ENCODE measurements at places on chromosomes 1 and 21.

DNA sequence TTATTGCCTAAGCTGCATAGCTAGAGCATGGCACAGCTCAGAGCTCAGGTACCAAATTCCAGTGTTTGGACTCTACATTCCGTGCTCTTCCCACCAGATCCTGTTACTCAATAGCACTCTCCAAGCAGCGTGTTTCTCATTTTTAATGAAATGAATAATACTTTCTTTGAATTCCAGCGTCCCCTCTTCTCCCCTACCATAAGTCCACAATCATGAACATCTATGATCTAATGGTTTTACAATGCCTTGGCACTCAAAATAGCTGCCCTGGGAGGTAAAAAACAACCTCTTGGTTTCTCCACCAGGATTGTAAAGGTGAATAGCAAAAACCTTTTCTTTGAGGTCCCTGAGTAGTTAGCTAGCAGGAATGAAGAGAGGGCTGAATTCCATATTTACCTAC is 480.0 kb upstream of the PKN2 start:
- DNase-seq, result no peak

- peak; percentile 74 for DNase-seq
Measured at GRCh38 chr1:160607011-160607671, 27.8 kb upstream of the CD84 start.

- no peak for DNase-seq
Measured at GRCh38 chr1:74368335-74368734, 133.1 kb downstream of the TNNI3K start.

DNA sequence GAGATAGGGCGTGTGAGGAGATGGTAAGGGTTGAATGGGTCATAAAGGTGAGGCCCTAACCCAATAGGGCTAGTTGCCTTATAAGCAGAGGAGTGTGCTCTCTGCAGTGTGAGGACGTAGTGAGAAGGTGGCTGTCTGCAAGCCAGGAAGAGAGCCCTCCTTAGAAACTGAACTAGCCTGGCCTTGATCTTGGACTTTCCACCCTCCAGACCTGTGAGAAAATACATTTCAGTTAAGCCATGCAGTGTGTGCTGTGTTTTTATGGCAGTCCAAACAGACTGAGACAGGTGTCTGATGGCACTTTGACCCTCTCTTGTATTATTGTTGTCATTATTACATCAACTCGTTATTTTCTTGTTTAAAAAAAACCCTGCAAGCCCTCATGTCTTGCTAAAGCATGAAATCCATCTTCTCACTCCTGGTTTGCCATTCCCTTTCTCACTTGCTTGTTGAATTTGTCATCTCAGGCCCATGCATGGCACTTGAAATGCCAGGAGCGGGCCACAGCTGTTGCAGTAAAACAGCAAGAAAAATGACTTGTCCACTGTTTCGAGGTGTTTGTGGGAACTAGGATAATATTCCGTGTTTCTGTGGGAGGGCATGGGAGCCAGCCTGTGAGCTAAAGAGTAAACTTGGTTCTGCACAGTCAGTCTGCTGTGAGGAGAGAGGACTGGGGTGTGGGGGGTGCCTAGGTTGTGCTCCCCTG is 78.6 kb downstream of the STUM start:
- no peak for DNase-seq

DNA sequence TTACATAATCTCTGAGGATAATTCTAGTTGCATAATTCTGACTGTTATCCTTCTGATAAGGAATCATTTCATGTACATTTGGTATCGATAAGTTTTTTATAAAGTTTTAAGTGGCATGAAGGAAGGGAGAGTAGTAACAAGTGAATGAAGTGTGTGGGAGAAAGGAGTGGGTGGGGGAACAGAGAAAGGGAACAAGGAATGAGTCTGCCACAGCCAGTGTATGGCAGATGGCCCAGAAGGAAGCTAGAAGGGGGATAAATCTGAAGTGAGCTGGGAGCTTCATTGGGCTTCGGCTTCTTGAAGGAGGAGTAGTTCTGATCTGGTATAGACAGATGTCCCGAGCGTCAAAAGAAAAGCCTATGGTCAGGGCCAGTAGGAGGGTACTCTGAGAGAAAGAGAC is 18.6 kb downstream of the ZBTB40 start:
- no peak for DNase-seq

DNA sequence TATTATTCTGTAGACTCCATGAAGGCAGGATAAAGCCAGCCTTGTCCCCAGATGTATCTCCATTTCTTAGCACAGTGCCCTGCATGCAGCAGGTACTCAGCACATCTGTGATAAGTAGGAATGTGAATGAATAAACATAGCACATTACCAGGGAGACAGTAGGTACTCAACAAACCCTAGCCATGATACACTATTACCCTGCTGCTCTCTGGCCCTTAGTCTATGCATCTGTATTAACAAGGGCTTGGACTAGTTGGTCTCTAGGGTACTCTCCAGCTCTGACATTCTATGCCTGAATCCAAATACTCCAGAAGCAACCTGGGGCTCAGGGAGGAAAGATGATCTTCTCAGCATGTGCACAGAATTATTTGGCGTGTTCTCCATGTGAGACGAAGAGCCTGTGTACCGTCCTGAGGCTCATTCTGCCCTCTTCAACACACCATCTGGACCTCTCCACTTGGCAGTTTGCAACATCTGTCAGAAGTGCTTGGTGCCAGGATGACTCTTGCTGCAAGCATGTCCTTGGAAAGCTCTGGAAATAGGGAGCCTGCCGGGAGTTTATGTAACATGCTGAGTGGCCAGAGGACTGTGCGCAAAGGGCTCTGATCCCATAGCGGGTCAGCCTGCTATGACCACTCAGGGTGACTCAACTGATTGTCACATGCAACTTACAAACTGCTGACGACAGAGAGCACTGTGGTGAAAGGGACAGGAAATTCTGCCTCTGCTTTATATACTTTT is 228.2 kb upstream of the USP24 start:
- DNase-seq, result peak; percentile 56

- DNase-seq, result no peak
Measured at GRCh38 chr1:34587761-34588160, 167.1 kb upstream of the GJB5 start.

DNA sequence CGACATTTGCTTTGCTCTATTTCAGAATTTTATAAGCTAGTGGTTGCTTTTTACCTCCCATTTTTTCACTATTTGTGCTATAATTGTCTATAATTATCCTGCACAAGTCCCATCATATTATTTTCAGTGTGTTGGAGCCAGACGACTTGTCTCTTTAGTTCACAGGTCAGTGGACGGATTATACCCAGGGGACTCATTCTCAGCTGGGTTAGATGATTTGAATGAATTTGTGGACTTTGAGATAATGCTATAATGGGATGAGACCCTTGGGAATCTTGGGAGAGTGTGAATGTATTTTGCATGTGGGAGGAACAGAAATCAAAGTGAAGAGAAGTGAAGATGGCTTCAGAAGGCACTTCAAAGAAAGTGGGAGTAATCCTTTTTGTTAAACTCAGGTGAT is 31.5 kb upstream of the KCNK1 start:
- no peak for DNase-seq

DNA sequence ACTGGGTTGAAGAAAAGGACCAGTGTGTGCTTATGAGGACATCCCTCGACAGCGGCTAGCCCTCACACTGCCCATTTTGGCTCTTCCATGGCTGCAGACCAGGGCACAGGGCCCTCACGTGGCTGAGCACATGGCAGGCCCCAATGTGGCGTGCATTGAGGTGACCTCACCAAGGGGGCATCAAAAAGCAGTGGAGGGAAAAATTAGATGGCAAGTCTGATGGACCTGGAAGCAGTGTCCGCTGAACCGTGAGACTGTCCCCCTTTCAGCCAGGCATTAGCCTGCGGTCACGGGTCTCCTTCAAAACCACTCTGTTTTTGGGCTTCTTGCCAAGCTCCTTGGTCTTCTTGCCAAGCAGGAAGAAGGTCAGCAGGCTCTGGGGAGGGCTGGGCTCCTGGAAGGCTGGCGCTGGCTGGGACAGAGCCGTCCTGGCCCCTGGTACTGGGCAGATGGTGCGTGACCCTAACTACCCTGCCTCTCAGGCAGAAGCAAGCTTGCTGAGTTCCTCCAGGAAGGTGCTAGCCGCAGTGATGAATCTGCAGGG is 30.8 kb downstream of the TRIM67 start:
- DNase-seq, result peak; percentile 89

GRCh38 chr1:185157599-185158412 is 839 bp downstream of the SWT1 start:
- DNase-seq, result no peak

GRCh38 chr21:34835526-34835925 is 166.7 kb downstream of the CLIC6 start:
- DNase-seq, result no peak

DNA sequence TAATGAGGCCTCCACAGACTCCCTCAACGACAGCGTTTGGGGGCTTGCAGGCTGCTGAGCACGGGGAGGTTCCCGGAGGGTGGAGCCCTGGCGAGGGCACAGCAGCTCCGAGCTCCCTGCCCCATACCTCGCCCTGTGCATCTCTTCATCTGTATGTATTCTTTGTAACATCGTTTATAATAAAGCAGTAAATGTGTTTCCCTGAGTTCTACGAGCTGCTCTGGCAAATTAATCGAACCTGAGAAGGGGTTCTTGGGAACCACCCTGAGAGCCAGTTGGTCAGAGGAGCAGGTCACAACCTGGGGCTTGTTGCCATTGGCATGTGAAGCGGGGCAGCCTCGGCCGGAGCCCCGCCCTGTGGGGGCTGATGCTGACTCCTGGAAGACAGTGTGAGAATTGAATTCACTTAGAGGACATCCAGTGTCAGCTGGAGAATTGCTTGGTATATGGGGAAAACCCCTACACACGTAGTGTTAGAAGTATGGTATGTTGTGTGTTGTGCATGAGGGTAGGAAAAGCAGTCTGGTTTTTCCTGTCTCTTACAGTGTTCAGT is 11.5 kb downstream of the SLC37A1 start:
- no peak for DNase-seq

- DNase-seq, result no peak
Measured at GRCh38 chr1:18201997-18202719, 94.6 kb downstream of the IGSF21 start.

- peak; percentile 36 for DNase-seq
Measured at GRCh38 chr1:91827459-91828321, 58.3 kb downstream of the TGFBR3 start.

DNA sequence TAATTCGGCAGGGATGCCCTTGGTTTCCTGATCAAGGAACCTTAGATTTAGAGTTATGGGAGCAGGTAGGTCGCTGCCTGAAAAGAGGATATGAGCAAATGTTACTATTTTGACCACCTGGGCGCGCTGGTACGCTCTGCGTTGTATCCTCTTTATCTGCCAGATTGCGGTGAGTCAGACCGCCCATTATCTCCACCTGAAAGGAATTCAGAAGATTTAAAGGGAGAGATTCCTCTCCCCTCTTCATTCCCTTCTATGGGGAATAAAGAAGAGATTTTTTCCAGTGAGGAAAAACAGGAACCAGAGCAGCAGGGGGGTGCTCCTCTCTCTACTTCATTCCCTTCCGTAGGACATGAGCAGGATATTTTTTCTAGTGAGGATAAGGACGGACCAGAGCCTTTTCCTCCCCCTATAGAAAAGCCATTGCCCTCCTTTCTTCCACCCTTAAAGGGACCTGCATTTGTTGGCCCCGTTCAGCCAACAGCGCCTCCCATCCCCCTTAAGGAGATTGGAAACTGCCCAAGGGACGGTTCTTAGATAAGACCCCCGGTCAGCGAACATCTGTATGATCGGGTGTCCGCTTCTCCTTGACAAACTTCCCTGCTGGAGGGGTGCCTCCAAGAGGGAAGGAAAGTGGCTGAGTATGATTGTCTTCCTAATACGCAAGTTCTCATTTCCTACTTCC is 34.1 kb downstream of the CLCA1 start:
- DNase-seq, result no peak

GRCh38 chr1:9455487-9456234 is 83.6 kb upstream of the SLC25A33 start:
- DNase-seq, result peak; percentile 13

GRCh38 chr21:41972511-41973205 is 18.8 kb upstream of the C2CD2 start:
- DNase-seq, result no peak

GRCh38 chr1:23122796-23123195 is 45.9 kb downstream of the LUZP1 start:
- DNase-seq, result no peak

DNA sequence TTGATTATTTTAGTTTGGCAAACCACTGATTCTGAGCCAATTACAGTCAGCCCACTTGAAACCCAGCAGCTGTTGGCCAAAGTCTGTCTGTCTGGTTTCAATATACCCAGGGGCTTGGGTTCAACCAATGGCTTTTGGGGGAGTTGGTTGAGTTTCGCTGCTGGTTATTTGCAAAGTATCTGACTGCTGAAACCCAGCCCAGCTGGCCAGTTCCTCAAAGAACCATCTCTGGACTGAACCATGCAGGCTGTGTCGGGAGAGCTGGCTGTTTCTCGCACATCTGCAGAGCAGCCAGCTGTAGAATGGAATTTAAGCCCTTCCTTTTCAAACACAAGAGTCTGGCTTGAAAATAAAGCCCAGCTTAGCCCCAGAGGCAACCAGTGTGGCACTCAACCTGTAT is 66.0 kb upstream of the PAX7 start:
- no peak for DNase-seq

GRCh38 chr1:209802117-209802779 is 3.7 kb downstream of the IRF6 start:
- DNase-seq, result no peak

DNA sequence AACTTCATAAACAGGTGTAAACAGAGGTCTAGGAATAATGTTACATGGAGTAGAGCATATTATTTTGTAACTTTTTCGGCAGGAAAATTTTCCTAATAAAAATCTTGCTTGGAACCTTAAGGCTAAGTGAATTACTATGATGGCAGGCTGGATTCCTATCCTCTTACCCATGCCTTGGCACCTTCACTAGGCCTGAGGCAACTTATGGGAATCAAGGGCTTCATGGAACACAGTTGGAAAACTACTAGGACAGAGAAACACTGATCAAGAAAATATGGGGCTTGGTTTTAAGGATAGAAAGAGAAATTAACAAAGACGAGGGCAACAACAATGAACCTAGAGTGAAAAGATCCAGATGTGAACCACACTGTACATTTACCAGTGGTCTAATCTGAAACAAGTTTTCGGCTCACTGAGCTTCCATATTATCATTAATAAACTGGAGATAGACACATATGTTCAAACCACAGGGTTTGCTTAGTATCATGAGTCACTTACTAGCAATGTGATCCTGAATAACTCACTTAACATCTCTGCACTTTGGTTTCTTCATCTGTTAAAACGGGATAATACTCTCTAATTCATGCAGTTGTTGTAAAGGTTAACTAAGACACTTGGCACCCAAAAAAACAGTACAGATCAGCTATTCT is 68.5 kb downstream of the GPATCH2 start:
- no peak for DNase-seq

GRCh38 chr1:205452364-205452763 is 3.5 kb downstream of the BLACAT1 start:
- DNase-seq, result no peak

GRCh38 chr1:53747841-53748240 is 8.9 kb upstream of the GLIS1 start:
- DNase-seq, result no peak

GRCh38 chr1:211729238-211729637 is 53.8 kb upstream of the NEK2 start:
- no peak for DNase-seq

- DNase-seq, result no peak
Measured at GRCh38 chr1:116474921-116475849, 95.6 kb downstream of the CD58 start.
